ENCODE measurements at places on chromosomes 12 and 14.
A peak's percentile ranks its signal among the peaks of the same experiment; 100 is the strongest.

DNA sequence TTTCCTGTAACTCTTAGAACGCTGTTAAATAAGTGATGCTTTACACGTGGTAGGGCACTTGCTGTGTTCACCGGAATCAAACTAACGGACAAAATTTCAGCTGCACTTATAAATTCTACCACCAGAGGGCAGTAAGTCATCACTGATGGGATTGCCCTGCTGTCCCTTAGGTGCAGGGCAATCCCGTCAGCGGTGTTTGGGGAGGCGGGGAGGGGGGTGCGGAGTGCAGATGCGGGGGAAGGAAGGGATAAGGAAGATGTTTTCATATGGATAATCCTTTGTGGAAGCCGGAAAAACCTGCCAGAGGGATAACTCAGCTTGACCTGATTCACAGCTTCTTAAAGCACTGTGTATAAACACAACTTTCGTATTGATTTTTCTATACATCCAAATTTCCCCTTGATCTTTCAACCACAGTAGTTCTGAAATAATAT lies 21.7 kb upstream of the SLC10A1 start:
- peak; percentile 69 for DNase-seq

GRCh38 chr12:44875417-44875953 lies 630 bp downstream of the NELL2 start:
- peak; percentile 18 for DNase-seq

DNA sequence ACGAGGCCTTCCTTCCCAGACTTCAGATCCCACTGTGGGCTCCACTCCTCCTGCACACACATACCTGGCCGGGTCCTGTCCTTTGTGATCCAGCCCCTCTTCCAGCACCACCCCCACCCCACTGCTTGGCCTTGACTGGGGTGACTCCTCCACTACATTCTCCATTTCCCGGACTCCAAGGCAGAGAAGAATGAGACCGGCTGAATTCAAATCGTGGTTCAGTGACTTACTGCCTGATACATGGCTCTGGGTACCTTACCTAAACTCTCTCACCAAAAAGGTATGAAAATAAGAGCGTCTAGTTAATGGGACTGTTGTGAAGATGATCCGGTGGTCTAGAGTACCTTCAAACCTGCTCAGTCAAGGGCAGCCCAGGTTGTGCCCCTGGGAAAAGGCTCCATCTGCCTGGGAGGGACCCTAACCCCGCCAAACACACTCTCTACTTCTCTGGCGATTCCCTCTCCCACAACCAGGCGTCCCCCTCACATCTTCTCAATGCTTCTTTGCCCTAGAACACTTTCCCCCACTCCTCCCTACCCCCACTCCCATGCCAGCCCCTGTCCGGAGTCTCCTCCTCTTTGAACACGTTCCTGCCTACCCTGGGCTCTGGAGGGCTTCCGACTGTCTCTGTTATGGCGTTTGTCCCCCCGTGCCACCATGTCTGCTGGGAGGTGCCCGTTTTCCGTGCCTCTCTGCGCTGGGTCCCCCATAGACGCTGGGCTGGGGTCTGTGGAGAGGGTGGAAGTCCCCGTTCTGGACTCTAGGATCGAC lies 1.5 kb upstream of the ZBTB42 start:
- no peak for DNase-seq

DNA sequence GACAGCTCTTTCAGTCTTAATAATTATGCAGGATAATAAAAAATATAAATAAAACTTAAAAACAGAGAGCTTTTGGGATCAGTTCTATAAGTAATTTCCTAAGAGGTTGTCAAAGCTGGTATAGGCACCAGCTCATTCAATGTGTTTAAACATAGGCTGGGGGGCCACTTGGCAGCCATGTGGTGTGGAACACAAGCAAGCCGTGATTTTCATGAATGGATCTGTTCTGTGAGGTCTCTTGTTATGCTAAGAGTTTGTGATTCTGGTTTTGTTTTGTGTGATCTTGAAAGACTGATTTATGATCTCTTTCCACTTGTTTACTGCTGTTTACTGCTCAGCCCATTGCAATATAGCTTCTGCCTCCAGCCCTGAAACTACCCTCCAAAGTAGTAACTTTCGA lies 240.9 kb downstream of the FBXL14 start:
- DNase-seq = no peak

- DNase-seq = no peak
These were observed 13.7 kb downstream of the SPRYD3 start for GRCh38 chr12:53065470-53065869.

GRCh38 chr12:96425321-96425720 lies 25.1 kb upstream of the CDK17 start:
- DNase-seq = peak; percentile 32

GRCh38 chr12:33988913-33989312 lies 33.4 kb upstream of the ALG10 start:
- no peak for DNase-seq

- no peak for DNase-seq
These were observed 31.6 kb downstream of the AK7 start for GRCh38 chr14:96423446-96424108.

DNA sequence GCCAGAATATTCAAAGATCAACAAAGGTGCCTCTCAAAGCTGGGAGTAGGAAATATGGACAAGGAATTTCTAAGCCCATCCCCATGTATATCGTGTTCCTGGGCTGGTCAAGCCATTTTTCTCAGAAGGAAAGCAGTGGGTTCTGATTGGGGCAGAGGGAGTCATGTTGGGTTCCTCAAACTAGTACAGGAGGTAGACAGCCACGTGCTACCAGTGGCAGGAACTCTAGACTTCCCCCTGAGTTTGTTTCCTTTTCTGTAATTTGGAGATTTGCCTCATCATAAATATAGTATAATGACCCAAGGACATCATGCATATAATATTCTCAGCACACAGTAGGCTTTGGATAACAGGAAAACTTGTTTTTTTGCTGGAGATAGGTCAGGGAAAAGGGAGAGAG lies 16.4 kb upstream of the PLEKHH1 start:
- no peak for DNase-seq

GRCh38 chr14:68888883-68889282 lies 90.2 kb downstream of the ACTN1 start:
- no peak for DNase-seq

- DNase-seq = no peak
These were observed 90.2 kb downstream of the NTN4 start for GRCh38 chr12:95700316-95700785.

DNA sequence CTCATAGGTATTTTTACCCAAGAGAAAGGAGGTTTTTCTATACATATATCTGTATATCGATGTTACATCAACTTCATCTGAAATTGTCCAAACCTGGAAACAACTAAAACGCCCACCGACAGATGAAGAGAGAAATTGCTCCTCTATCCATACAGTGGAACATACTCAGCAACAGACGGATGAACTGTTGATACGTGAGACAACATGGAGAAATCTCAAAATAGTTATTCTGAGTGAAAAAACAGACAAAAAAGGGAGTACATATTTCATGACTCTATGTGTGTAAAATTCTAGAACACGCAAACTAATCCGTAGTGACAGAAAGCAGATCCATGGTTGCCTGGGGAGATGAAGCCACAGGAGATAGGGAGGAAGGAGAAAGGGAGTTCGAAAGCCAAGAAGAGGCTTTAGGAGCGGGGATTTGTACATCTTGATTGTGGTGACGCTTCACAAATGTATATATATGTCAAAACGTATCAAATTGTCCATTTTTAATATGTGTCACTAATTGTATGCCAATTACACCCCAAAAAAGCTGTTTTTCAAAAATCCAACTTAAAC lies 37.6 kb upstream of the C14orf180 start:
- DNase-seq = no peak

GRCh38 chr14:75399843-75400775 lies 27.7 kb upstream of the JDP2 start:
- DNase-seq = no peak

DNA sequence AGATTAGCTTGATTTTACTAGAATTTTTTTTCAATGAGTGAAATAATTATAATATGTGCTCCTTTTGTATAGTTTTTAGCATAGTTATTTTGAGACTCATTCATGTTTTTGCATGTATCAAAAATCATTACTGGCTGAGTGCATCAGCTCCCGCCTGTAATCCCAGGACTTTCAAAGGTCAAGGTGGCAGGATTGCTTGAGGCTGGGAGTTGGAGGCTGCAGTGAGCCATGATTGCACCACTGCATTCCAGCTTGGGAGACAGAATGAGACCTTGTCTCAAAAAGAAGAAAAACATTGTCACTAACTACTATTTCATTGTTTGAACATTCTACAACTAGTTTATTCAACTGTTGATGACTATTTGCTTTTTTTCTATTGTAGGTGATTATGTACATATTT lies 802.7 kb downstream of the SLC16A7 start:
- no peak for DNase-seq

DNA sequence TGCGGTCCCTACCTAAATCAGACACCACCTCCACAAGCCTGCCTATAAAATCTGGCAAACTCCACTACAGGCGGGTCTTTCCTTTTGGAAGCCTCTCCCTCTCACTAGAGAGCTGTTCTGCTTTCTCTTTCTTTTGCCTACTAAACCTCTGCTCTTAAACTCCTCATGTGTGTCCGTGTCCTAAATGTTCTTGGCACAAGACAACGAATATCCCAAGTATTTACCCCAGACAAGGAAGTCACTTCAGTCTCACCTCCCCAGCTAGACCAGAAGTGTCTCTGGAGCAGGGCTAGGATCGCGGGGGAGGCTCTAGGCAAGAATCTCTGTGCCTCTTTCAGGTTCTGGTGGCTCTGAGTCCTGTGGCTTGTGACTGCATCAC lies 37.2 kb upstream of the FICD start:
- no peak for DNase-seq

DNA sequence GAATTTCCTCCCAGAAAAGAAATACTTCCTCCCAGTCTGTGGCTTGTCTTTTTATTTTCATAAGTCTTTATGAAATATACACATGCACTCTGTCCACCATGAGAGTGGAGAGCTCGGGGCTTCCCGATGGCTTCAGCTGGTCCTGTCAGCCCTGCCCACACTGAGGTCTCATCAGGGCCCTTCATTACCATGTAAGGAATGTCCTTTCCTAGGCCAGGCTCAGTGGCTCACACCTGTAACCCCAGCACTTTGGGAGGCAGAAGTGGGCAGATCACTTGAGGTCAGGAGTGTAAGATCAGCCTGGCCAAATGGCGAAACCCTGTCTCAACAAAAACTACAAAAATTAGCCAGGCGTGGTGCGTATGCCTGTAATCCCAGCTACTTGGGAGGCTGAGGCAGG lies 77.0 kb downstream of the CPSF2 start:
- DNase-seq = no peak

DNA sequence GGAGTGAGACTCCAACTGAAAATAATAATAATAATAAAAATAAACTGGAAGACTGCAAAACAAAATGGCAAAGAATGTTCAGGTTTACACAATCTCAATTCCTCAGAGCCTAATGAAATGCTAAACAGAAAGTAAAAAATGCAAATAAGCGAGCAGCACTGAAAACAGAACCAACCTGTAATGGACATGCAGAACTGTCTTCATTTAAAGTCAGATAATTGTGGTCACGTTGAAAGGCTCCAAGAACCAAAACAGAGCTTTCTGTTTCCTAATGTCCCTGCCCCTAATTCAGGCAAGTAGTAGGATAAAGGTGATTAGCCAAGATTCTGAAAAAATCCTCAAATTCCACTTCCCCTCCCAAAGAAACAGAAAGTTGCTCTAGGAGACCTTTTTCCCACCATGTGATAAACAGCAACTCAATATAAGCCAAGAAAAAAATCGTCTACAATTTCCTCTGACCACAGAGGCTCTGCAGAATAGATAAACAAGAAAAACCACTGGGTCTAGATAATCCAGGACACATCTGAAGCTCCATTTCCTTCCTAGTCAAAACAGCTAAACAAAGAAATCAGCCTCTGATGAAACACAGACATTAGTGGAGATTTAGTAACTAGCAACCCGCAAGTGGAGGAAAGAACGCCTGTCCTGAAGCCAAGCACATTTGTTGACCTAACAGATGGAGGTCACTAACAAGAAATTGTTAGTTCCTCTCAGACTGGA lies 3.0 kb downstream of the MIS18BP1 start:
- no peak for DNase-seq

GRCh38 chr14:52310541-52310940 lies 3.6 kb upstream of the PTGER2 start:
- no peak for DNase-seq

DNA sequence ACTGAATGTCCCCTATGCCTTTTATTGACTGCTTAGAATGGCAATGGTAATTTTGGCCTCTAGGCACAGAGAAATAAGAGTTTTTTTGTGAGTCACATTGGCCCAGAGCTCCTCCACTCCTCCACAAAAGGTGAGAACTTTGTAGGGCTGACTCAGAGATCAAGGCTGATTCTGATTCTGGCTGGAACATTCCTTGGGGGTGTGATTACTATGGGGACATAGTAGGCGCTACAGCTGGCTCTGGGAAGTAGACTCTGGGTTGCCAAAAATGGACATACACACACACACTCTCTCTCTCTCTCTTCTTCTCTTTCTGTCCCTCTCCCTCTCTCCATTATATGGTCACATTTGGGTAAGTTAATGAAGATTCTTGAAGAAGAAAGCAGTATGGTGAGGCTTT lies 174.6 kb upstream of the DDHD1 start:
- no peak for DNase-seq

DNA sequence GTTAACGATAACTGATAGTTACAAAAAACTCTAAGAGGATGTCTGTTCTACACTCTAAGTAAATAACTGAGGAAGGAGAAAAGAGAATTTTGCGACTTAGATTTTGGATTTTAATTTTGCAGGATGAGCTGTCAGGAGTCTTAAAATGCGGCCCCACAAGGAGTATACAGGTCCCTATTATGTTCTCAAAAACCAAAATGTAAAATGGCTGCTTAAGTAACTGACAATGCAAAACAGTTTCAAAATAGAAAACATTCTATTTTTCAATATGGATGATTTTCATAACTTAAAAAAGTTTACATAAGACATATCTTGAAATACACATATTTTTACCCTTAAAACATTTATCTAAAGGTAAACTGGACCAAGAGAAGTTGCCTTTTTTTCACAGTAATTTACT lies 2.6 kb downstream of the CD69 start:
- no peak for DNase-seq

GRCh38 chr14:96790186-96790585 lies 7.0 kb upstream of the VRK1 start:
- DNase-seq = no peak

- no peak for DNase-seq
These were observed 30.6 kb downstream of the RESF1 start for GRCh38 chr12:31989571-31990362.

GRCh38 chr12:57741844-57742738 lies 2.7 kb upstream of the TSPAN31 start:
- DNase-seq = peak; percentile 80

DNA sequence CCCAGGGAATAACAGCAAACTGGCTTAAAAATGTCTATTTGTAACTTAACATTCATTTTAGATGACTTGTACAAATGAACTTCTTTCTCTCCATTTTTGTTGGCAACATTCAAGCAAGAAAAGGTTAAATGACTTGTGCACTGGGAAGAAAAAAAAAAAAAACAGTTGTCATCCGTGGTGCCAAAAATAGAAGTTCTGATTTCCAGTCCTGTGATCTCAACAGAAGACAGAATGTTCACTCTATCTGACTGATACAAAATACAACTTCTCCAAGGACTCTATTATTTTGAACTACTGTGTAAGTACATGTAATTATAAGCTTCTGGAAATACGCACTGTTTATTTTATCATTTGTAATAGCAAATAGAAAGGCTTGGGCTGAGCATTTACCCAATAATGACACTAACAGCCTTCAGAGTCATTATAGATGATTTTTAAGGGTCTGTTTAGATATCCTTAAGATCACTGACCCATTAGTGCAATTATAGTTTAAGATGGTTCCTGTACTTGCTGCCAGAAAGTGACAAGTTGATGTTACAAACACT lies 59.9 kb downstream of the LIN7A start:
- no peak for DNase-seq

- DNase-seq = no peak
These were observed 3.0 kb upstream of the CCDC184 start for GRCh38 chr12:48180424-48180823.

- DNase-seq = no peak
These were observed 220.5 kb downstream of the CACNA1C start for GRCh38 chr12:2273288-2273687.

Measured in stimulated activated CD4-positive, alpha-beta T cell treated with anti-CD3 and anti-CD28 coated beads, Interleukin-4, amount 100 ng/mL, for 24 hours (primary cell).